ENCODE measurements at places on chromosomes 3 and 15. TPM values are rescaled to one million over a fixed set of nuclear protein-coding genes. Genes with fewer than 3 reads are reported as not detected.

PRKCI gene
- 33.4 TPM for total RNA-seq

DNA sequence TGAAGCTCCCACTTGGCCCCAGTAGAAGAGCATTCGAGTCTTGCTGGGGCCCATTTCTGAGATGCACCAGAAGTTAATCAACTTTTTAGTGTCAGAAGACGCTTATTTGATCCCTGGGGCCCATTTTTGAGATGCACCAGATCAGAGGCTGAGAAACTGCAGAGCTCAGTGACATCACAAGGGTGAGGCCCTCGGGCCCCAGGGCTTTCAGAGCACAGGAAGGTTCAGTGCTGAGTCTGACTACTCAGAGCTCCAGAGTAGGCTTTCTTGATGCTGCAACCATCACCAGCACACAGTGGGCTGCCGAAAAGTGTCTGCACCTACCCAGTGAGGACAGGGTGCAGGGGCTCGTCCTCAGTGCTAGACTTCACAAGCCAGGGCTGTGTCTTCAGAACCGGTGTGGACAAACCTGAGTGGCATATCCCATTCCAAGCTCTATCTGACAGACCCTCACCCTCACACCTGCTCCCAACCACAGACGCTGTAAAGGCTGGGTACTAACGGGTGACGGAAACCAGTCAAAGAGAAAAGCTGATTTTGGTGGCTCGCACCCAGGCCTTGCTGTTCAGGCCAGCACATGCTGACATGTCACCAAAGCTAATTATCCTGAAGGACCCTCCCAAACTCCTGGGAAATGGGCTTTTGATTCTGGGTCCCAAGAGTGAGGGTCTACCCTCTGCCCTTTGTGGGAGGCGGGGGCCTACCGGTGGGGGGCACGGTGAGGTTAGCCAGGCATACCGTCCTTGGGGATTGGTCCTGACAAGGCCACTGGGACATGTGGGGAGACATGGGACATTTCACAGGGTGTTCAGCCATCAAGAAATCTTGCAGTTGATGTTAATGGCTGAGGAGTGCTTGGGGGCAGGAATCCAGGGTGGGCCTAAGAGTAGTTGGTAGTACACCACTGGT is 83.0 kb downstream of the PDCD6IP start:
- DNase-seq, result no peak

DNA sequence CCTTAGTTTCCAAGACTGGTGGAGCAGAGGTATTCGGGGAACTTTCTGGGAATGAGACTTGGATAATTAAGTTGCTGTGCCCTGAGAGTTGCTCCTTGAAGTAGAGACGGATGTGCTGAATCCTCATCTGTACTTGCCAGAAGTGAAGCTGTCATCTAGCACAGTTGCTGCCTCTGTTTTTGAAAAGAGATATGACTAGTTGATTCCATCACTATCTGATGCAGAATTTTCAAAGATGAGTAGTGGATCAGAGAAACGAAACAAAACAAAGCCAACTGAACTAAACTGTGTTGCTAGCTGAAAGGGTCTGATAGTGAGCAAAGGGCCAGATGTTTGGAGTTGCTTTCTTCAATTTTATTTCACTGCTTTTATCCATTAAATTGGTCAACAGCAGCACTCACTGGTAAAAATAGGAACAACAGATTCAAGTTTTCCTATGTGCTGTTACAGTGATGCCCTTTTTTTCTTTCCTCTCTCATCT is 52.7 kb downstream of the MITF start:
- DNase-seq, result no peak

- no peak for DNase-seq
These were observed 11.1 kb downstream of the SLC6A6 start for GRCh38 chr3:14413381-14414071.
